Anterior cingulate cortex (tissue), 58 donors: ENCODE measurements at places on chromosomes 2 and 18.

GRCh38 chr2:182015334-182016109, 29.9 kb downstream of the PPP1R1C start:
- DNase-seq, result no peak

DNA sequence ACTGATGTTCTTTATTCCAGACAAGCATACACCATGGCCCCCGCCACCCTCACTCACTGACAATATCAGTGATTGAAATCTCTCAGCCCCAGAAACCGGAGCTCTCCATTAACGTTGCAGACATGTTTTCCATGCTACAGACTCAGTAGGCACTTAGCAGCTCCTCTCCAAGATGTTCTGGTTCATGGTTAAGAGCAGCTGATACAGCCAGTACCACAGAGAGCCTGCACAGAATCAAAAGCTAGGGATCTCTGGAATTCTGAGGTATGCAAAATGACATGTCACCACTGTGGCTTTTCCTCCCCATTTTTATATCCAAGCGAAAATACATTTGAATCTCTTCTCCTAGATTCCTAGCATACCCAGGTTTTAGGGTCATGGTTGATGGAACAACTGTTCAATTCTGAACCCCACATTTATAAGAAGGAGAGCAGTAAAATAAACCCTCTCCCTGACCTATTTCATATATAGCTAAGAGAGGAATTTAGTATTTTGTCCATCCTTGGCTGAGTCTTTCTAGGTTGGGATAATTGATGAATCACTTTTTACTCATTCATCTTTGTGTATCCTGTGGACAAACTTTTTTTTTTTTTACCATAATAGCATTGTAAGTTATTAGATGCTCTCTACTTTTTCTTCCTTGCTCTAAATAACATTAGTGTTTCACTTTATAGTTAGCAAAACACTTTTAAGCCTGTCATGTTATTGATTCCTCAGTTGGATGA, 488.4 kb upstream of the PIK3C3 start:
- DNase-seq, result no peak

DNA sequence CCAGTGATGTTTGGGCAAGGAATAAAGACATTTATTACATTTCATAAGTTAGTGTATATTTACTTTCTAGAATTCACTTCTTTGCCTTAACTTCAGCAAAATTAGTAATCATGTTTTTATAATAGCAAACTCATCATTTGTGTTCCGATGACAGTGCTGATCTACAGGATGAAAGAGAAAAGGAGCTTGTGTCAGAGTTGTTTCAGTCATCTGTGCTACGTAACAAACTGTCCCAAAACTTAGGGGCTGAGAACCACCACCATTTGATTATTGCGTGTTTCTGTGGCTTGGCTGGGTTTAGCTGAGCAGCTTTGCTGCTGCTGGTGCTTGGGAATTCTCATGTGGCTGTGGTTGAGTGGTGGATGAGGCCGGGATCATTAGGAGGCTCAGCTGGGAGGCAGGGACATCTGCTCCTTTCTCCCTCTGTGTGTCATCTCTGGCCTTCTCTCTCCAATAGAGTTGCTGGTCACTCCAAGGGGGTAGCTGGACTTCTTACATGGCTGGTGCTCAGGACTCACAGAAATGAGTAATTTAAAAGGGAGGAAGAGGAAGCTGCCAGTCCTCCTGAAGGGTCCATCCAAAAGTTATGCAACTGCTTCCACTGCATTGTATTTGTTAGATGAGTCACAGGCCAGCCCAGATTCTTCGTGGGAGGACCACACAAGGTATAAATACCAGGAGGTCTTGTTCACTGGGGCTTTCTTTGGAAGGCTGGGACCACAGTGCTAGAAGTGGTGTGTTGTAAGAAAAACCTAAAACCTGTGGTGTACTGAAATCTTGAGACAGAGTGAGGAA, 43.4 kb upstream of the HAAO start:
- DNase-seq, result no peak

DNA sequence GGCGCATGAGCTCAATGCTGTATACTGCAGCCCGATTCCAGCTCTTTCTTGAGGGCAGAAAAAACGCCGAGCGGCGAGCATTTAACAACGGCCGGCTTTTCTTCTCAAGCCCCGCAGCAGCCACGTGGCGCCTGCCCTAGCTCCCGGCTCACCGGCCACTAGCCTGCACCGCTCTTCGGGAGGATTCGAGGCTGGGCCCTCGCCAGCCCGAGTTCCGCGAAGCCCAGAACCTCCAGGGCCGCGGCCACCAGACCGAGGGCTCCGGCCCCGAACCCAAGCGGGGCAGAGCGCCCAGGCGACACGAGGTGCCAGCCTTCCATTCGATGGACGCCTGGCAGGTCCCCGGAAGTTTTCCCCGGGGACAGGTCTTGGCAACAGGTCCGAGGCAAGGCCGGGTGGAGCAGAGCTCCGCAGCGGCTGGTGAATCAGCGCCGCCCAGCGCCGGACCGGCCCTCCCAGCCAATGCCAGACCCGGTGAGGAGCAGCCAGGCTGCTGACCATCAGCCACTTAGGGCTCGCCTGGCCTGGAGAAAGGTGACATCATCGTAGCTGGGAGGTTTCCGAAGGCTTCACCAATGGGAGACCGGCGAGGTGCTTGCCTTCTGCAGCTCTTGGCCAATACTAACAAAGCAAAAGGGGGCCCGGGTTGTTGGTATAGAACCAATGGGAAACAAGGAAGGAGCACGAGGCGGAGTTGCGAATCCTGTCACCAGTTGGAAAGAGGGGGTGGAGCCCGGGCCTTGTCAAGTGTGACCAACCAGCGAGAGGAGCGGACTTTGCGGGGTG, 552 bp upstream of the MXD1 start:
- DNase-seq, result peak; percentile 99

DNA sequence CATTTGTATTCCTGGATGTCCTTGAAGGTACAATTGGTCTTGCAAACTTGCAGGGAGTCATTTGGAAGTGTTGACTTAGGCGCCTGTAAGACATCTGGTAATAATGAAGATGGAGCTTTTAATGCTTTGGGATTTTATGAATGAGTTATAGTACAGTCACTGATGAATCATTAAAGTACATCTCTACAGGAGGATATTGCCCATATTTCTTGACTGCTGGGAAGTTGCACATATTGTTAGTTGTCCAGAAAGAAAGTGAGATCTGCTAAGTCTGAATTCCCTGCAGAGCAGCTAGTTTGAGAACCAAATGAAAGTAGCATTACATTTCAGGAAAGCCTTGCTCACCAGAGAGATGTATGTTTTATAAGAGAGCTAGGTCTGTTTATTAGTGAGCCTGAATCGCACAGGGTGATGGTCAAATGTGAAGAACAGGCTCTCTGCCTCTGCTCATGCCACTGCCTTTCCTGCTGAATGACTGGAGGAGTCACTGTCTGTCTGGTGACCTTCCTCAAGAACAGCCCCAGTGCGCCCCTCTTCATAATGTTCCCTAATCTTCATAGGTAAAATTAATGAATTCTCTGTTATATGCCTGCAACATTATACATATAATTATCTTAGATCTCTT, 138.9 kb upstream of the KLHL14 start:
- no peak for DNase-seq

DNA sequence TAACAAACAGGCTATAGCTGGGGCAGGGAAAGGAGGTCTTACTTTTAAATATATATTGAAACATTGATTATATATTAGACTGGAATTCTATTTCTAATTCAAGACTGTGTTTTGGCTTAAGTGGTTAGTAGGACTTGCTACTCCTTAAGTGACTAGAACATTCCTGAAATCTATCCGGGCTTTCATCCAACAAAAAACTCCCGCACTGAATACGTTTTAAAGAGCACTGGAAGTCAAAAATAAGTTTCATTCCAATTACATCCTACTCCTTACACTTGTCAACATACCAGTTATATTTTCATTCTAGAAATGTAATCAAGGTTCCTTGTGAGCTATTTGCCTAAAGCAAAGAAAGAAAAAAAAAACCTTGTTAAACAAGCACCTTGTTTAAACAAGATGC, 204.6 kb downstream of the SP3 start:
- no peak for DNase-seq

GRCh38 chr18:32289483-32290075, 99.7 kb downstream of the MEP1B start:
- no peak for DNase-seq

GRCh38 chr18:45837283-45838070, 12.0 kb downstream of the SIGLEC15 start:
- DNase-seq, result no peak

- DNase-seq, result peak; percentile 9
These were observed 90.6 kb downstream of the FEZ2 start for GRCh38 chr2:36507408-36507812.

- no peak for DNase-seq
These were observed 59.9 kb downstream of the ADNP2 start for GRCh38 chr18:80168982-80169381.
